ENCODE measurements at places on chromosomes 2 and 18.

DNA sequence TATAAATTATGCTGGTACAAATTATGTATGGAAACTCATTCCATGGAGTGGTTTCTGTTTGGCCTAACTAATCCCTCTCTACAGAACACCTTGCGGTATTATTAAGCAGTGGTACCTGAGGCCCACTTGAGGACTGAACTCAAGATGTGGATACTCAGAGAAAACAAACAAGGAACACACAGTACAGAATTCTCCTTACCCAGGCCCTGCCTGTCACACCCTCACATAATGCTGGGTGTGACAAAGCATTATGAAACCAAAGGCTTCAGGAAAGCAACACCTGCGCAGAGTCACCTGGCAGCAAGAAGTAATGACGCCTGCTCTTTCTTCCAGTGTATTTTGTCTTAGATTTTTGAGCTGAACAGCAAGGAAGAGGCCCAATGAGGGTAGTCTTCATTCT, 264.7 kb downstream of the PAX3 start:
- DNase-seq: no peak

- no peak for DNase-seq
These were observed 1.5 kb upstream of the DGUOK start for GRCh38 chr2:73925033-73925704.

DNA sequence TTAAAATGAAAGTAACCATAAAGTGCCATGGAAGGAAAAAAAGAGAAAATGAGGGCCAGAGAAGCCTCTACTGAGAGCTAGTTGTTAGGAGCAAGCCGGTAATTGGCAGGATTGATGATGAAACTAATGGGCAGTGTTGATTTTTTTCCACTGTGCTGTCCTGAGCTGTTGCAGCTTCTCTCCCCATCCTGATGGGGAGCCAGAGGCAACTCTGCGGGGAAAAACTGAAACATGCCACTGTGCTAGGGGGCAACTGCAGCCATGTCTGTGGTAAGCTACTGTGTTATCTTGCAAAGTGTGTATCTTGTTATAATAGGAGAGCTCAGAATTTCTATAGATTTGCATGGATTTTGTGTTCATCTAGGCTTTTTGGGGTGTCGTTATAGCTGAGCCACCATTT, 487.9 kb downstream of the STK39 start:
- DNase-seq: no peak

- no peak for DNase-seq
These were observed 551.3 kb upstream of the RAB6C start for GRCh38 chr2:129428086-129428660.

All from NCI-H187 (cell line).